ENCODE measurements at places on chromosomes 2 and 18. TPM values are rescaled to one million over a fixed set of nuclear protein-coding genes. Genes with fewer than 3 reads are reported as not detected.

Gene SLC30A3
- polyA plus RNA-seq, result not detected

Gene MLPH
- polyA plus RNA-seq, result not detected

DNA sequence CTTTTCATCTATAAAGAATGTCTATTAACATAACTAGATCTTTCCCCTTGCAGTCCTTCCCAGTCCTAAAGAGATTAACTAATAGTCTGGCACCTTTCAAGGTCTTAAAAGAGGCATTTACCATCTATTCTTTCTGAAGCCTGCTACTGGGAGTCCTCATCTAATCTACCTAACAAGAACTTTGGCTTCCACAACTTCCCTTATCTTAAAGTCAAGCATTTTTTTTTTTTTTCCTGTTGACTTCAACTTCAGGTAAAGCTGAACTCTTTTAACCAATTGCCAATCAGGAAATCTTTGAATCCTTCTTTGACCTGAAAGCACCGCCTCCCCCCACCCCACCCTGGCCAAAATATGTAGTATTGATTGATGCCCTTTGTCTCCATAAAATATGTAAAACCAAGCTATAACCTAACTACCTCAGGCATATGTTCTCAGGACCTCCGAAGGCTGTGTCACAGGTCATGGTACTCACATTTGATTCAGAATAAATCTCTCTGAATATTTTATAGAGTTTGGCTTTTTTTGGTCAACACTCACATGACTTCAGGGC is 168.6 kb downstream of the PTPRM start:
- H3K27me3 ChIP-seq, result no peaks in the 10 kb centered on the region
- H3K27ac ChIP-seq, result no peak overlapping the region

GRCh38 chr2:30346471-30347169 is 100.4 kb upstream of the LCLAT1 start:
- no peaks in the 10 kb centered on the region for H3K36me3 ChIP-seq
- no peak overlapping the region for H3K4me3 ChIP-seq
- H3K27ac ChIP-seq, result no peak overlapping the region
- no peaks in the 10 kb centered on the region for H3K27me3 ChIP-seq
- H3K4me1 ChIP-seq, result no peaks in the 10 kb centered on the region

DNA sequence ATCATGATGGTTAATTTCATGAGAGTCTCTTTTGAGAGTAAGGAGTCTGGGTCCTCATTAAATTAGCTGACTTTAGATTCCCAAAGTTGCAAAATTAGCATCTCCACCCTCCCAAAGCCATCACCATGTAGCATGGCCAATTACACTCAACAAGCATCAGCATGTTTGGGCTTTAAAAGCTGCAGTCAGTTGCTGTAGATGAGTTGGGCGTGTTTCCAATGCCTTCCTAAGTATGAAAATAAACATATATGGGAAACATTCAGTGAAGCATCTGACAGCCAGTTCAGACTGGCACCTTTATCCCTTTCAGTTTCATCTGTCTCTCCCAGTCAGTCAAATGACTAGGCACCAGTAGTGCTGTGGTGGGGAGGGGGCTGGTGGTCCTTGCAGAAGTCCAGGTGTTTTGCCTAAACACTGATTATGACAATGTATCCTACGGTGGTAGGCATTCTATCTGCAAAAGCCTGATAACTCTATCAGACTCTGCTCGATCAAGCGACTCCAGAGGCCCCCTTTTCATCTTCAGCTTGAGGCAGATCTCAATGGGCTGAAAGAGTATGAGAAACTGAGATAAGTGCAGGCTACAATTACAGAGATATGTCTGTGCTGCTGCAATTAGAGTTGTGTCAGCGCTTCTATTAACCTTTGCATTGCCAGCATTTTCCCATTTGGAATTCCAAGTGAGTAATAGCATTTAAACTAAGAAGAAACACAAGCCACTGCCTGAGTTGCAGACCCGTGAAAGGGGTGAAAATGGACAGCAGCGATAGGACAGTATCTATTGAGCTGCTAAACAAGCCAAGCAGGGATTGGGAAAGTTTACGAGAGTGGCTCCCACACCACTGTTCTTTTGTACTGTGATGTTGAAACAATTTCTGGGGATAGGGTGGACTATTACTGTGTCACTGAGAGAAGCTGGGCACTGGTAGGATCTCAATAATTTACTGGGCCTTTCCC is 67.3 kb upstream of the SPOPL start:
- no peak overlapping the region for H3K4me3 ChIP-seq
- H3K4me1 ChIP-seq, result no peaks in the 10 kb centered on the region
- no peak overlapping the region for H3K27ac ChIP-seq
- DNase-seq, result no peak

DNA sequence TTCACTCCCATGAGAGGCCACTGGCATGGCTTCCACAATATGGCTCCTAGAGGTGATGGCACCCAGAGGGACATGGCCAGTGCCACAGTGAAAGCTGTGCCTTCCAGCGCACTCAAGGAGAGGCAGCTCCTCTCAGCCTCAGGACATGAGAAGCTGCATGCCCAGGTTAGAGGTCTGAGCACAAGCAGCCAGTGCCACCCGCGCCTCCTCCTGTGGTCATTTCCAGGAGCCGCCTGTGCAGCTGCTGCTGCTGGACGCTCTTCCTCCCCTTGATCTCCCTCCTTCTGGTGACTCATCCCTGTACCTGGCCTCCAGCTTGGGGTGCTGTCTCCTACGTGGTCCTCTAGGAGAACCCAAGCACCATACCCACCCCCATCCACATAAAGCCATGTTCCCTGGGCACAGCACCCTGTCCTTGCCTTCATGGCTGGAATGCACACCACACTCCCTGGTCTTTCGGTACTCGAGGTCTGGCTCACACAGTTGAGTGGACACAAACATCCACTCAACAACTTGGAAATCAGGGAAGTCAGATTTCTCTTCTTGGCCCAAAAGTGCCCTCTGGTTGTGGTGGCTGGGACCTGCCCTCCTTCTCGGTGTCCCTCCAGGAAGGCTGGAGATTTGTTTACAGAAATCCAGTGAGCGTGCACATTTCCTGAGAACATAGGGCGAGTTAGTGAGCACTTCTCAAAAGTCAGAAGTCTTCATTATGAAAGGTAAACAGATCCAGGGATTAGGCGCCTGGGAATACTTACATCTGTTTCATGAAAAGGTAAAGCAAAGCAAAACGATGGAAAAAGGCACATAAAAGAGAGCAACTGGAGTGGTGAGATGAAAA is 96.7 kb downstream of the EIPR1 start:
- no peak overlapping the region for H3K4me3 ChIP-seq
- no peak overlapping the region for H3K27ac ChIP-seq
- no peaks in the 10 kb centered on the region for H3K4me1 ChIP-seq
- no peak for DNase-seq
- H3K27me3 ChIP-seq, result no peaks in the 10 kb centered on the region
- H3K36me3 ChIP-seq, result peaks cover 9% of the 10 kb centered on the region
